ENCODE measurements at places on chromosomes 11 and 22.

DNA sequence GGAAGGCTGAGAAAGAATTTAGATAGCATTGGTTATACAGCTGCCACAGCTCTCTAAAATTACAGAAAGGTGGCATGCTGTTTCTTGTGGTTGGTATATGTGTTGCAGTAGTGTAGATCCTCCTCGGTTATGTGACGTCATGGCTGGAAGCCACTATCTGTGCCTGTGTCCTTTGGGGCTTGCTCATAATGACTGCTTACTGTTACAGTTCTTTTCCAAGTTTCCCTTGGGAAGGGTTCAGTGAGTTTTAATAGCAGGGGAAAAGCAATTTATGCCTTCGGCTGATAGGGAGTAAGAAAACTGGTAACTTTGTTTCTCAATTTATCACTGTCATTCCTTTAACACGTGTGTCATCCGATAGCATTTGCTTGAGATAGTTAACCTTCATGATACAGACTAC is 47.2 kb downstream of the POLD3 start:
- no peak for DNase-seq

DNA sequence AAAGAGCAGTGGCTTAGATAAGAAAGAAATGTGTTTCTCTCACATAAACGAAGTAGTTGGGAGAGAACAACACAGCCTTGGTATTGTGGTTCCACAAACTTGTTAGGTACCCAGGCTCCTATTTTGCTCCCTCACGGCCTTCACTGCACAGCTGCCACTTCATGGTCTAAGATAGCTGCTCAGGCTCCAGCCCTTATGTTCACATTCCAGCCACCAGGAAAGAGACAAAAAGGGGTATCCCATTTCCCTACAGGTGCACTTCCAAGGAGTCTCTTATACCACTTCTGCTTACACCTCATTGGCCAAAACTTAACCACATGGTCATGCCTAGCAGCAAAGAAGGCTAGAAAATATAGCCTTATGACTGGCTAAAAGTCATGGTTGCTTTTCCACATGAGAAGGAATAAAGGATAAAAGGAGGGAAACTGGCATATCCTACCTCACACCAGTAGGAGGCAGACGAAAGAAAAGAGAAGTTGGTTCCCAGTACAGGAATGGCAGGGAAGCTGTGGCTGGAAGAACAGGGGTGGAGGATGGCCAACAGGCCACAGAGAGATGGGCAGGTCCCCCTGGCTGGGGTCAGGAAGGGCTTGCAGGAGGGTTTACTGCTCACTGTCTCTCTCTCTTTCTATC is 5.4 kb upstream of the HDHD5 start:
- DNase-seq = no peak

DNA sequence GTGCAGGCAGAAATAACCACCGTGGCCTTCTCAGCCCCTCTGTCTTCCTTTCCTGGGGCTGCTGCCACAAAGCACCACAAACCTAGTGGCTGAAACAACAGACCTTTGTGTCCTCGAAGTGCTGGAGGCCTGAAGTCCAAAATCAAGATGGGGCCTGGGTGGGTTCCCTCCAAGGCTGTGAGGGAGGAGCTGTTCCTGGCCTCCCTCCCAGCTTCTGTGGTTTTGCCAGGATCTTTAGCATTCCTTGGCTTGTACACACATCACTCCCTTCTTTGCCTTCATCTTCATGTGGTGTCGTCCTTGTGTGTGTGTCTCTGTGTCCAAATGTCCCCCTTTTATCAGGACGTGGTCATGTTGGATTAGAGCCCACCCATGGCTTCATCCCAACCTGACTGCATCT is 29.0 kb upstream of the PARVG start:
- DNase-seq = no peak

- DNase-seq = no peak
Measured at GRCh38 chr11:130407978-130408377, 20.4 kb downstream of the ADAMTS8 start.

DNA sequence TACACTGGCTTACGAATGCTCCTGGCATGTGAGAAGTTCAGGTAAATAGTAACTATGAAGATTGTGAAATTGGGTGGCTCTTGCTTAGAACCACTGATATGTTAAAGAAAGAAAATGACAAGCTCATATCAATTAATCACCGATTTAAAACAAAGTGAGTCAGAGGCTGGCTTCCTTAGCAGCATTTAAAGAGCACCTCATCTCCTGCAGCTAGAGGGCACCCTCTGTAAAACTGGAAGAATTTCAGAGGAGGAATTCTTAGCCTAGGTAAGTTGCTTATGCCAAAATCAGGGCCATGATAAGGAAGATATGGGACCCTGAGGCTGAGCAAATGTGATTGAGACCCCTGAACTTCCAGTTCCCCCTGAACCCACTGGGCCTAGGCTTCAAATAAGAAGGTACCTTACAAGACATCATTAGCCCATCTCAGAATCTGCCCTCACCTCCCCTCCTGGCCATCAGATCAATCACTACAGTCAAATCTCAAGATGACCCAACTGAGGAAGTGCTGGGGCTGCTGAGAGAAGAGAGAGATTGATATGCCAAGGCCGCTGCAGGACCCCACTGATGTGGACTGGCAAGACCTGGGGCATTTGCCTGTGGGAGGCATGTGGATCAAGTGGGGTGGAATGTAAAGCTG is 8.6 kb upstream of the CD3E start:
- DNase-seq = no peak

DNA sequence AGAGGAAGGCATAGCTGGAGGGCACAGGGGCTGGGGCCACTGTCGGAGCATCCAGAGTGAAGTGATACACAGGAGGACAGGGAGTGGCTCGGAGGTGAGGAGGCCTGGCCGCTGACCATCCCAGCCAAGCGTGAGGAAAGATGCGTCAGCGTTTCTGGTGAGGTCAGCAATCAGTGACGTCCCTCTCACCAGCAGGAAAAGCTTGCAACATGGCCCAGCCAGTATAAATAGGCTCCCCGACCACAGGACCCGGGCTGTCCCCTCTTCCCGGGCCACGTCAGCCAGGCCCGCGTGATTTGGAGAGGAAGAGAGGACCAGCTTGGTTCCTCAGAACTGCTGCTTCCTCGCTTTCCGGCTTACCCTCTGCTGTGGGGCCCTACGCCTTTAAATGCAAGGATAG is 4.2 kb upstream of the OSM start:
- no peak for DNase-seq

DNA sequence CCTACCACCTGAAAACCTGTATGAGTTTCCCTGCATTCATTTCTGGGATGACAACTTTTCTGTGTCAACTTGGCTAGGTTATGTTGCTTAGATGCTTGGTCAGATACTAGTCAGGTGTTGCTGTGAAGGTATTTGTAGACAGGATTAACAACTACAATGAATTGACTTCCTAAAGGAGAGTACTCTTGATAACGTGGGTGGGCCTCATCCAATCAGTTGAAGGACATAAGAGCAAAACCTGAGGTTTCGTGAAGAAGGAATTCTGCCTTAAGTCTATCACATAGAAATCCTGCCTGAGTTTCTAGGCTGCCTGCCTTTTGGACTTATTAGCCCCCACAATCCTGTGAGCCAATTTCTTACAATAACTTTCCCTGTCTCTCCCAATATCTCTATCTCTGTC is 81.2 kb upstream of the TBCEL start:
- no peak for DNase-seq

GRCh38 chr11:35083431-35084238 is 55.3 kb upstream of the CD44 start:
- no peak for DNase-seq

DNA sequence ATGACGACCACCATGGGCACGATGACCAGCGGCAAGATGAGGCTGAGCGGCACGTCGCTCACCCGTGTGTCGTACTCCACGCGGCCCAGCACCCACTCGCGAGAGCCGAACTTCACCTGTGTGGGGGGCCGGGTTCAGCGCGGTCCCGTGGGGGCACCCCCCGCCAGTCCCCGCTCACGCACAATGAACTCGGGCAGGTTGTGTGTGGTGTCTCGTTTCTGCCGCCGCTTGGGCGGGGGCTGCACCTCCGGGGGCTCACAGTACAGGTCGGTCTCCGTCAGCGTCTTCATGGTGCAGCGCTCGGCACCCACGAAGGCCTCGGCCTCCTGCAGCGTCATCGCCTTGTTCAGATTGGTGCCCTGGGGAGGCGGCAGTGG is 11.2 kb upstream of the MAPK11 start:
- no peak for DNase-seq

- DNase-seq = no peak
Measured at GRCh38 chr22:40399621-40400020, 29.2 kb downstream of the SGSM3 start.
